Nephron progenitor cell (in vitro differentiated cells): ENCODE measurements at places on chromosomes 7 and 10.
A peak's percentile ranks its signal among the peaks of the same experiment; 100 is the strongest.

GRCh38 chr10:9097206-9097990 is 1042.9 kb downstream of the GATA3 start:
- no peaks in the 10 kb centered on the region for H3K4me1 ChIP-seq
- peaks cover 36% of the 10 kb centered on the region for H3K27me3 ChIP-seq
- no peak for DNase-seq
- H3K36me3 ChIP-seq = no peaks in the 10 kb centered on the region
- no peak overlapping the region for H3K27ac ChIP-seq

DNA sequence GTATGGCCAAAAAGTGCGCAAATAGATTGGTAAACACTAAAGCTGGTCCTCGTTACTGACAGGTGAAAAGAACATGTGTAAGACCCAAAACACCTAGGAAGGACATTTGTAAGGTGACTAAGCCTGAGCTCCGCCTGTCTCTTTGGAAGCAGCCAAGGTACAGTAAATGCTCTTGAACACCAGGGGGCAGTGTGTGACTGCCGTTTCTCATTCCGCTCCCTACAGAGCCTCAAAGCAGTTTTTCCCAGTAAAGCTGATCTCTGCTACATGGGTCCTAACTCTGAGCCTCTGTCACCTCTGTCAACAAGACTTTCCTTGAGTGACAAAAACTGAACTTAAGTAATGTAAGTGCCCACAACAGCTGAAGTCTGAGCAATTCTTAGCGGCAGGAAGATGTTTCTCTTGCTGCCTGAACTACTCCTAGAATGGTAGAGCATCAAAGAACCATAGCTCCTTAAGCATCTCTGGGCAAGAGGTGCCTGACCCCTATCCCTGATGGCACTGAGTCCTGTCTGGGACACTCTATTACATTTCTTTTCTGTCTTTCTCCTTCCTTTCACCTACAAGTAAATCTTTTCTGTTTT is 238.0 kb upstream of the INHBA start:
- peak; percentile 64 for DNase-seq
- H3K36me3 ChIP-seq = no peaks in the 10 kb centered on the region
- no peak overlapping the region for H3K27ac ChIP-seq
- H3K4me3 ChIP-seq = no peak overlapping the region
- peaks cover 25% of the 10 kb centered on the region for H3K4me1 ChIP-seq

GRCh38 chr10:46556515-46557318 is at the start of gene GPRIN2:
Gene GPRIN2, minus strand, starts transcription at chr10:46556658. Its CDS starts 5,922 bp downstream, at chr10:46550736.
- H3K27me3 ChIP-seq = no peaks in the 10 kb centered on the region
- H3K36me3 ChIP-seq = no peaks in the 10 kb centered on the region
- peak within 1 kb of the TSS; percentile 87 for H3K4me3 ChIP-seq
- no peak within 1 kb of the TSS for H3K27ac ChIP-seq

GRCh38 chr7:42022056-42022455 is 215.0 kb downstream of the GLI3 start:
- H3K27ac ChIP-seq = peak overlapping the region; percentile 95
- DNase-seq = no peak
- H3K4me3 ChIP-seq = peak overlapping the region; percentile 62

- H3K27me3 ChIP-seq = peaks cover 3% of the 10 kb centered on the region
- H3K4me1 ChIP-seq = peaks cover 4% of the 10 kb centered on the region
- peaks cover 14% of the 10 kb centered on the region for H3K36me3 ChIP-seq
- no peak overlapping the region for H3K27ac ChIP-seq
- no peak for DNase-seq
Measured at GRCh38 chr10:80110986-80111385, 21.5 kb upstream of the PLAC9 start.

DNA sequence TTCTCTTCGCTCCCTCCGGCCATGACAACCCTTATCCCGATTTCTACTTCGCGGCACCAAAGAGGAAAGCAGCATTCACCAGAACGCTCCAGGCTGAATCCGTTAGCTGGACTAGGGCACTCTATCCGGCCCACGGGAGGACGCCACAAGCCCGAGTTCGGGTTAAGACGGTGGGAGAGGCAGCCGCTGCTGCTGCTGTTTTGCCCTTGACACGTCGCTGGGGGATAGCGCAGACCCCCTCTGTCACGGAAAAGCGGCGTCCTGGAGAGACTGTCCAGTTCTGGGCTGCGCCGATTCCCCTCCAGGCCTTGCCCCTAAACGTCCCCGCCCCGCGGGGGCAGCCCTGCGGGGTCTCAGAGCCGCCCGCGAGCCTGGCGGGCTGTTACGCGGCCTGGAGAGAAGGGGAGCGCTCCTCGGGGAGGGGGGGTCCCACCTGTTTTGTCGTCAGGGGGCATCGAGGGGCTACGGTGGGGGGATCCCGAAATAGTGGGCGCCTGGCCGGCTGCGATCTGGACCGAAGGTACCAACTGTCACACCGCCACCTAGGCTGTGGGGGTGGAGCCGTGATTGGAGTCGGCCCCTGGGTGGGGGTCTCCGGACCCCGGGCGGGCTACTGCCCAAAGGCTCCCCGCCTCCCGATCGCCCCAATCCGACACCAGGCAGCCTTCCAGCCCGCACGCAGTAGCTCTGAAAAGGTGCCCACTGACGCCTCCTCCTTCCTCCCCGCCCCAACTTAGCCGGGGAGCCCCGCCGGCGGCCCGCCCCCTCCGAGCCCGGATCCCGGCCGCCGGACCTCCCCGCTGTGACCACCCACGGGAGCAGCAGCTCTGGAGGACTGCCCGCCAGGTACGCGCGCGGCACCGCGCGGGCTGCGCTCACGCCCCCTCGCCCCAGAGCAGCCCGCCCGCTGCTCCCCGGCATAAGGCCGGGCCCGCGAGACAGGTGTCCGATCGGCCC is 772 bp downstream of the SGMS1 start:
- H3K27ac ChIP-seq = peak overlapping the region; percentile 93
- H3K4me1 ChIP-seq = peaks cover 60% of the 10 kb centered on the region
- H3K36me3 ChIP-seq = peaks cover 5% of the 10 kb centered on the region
- H3K4me3 ChIP-seq = peak overlapping the region; percentile 92
